ENCODE measurements at places on chromosomes 11 and 22. TPM values are rescaled to one million over a fixed set of nuclear protein-coding genes. Genes with fewer than 3 reads are reported as not detected.

CTSW gene
- polyA plus RNA-seq: 4.4 TPM

C11orf91 gene
- 12.8 TPM for polyA plus RNA-seq

CARD16 gene
- 5.7 TPM for polyA plus RNA-seq

RBMXL2 gene
- 103 TPM for polyA plus RNA-seq

WNT7B gene
- 0.65 TPM for polyA plus RNA-seq

CDC42EP1 gene
- 49.0 TPM for polyA plus RNA-seq

MYO7A gene
- polyA plus RNA-seq: 40.1 TPM

HIC2 gene
- polyA plus RNA-seq: 11.1 TPM

LRRC74B gene
- polyA plus RNA-seq: 8.7 TPM

DERL3 gene
- 48.7 TPM for polyA plus RNA-seq

PYGM gene
- polyA plus RNA-seq: 14.2 TPM

NXPE2 gene
- polyA plus RNA-seq: not detected

POU2AF2 gene
- polyA plus RNA-seq: 7.9 TPM

OR8D1 gene
- polyA plus RNA-seq: not detected

SLC7A4 gene
- polyA plus RNA-seq: 54.8 TPM

CRYBB1 gene
- polyA plus RNA-seq: 0.80 TPM

RFPL3 gene
- 4.1 TPM for polyA plus RNA-seq

MYOD1 gene
- 0.69 TPM for polyA plus RNA-seq

DGCR8 gene
- 44.4 TPM for polyA plus RNA-seq

NECTIN1 gene
- 5.4 TPM for polyA plus RNA-seq

OR51B2 gene
- polyA plus RNA-seq: not detected

CCDC81 gene
- 16.0 TPM for polyA plus RNA-seq

EMID1 gene
- 6.2 TPM for polyA plus RNA-seq

BEST1 gene
- 9.2 TPM for polyA plus RNA-seq

OR8G1 gene
- polyA plus RNA-seq: 0.29 TPM
